ENCODE measurements at places on chromosomes 7 and 10.

- no peak for DNase-seq
Measured at GRCh38 chr10:75582102-75582501, 150.7 kb downstream of the LRMDA start.

- no peak for DNase-seq
Measured at GRCh38 chr7:25802473-25802872, 349.5 kb upstream of the NFE2L3 start.

DNA sequence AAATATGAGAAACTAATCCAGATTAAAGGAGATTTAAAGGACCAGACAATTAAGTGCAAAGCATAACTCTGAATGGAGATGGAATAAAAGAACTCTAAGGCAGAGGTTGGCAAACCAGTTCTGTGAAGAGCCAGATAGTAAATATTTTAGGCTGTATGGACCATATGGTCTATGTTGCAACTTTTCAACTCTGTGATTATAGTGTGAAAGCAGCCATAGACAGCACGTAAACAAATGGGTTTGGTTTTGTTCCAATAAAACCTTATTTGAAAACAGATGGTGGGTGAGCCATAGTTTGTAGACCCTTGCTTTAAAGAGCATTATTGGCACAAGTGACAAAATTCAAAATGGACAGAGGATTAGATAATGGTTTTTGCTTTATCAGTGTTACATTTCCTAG, 884.1 kb downstream of the CCSER2 start:
- DNase-seq: no peak

GRCh38 chr7:128860158-128861073, 2.2 kb upstream of the ATP6V1F start:
- no peak for DNase-seq

- DNase-seq: no peak
Measured at GRCh38 chr10:18659819-18660535, 746 bp downstream of the ARL5B start.

- no peak for DNase-seq
Measured at GRCh38 chr7:131166066-131166465, 161.6 kb upstream of the MKLN1 start.

DNA sequence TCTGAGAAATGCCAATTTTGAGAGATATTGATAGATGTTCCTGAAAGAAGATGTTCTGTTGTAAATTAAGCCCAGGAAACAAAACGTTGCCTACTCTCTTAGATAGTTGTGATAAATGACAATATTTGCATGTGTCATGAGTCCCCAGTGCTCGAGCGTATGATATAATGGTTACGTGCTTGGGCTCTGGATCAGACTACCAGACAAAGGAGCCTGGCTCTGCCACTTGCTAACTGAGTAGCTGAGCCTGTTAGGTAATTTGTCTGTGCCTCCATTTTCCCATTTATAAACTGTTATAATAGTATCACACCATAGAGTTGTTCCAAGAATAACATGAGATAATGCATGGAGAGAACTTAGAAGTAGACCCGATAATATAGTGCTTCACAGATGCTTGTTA, 1.8 kb downstream of the A1CF start:
- no peak for DNase-seq

GRCh38 chr7:117809958-117810357, 63.3 kb downstream of the CTTNBP2 start:
- DNase-seq: no peak

- no peak for DNase-seq
Measured at GRCh38 chr7:105369944-105370343, 18.8 kb downstream of the SRPK2 start.

GRCh38 chr7:92251181-92251580, 5.4 kb downstream of the ANKIB1 start:
- DNase-seq: no peak

GRCh38 chr10:33749067-33749735, 414.7 kb upstream of the NRP1 start:
- no peak for DNase-seq

GRCh38 chr7:140625908-140626868, 14.4 kb downstream of the DENND2A start:
- no peak for DNase-seq

- peak; percentile 30 for DNase-seq
Measured at GRCh38 chr7:26365077-26365900, 73.6 kb downstream of the SNX10 start.

GRCh38 chr7:39002755-39003154, 25.0 kb downstream of the POU6F2 start:
- DNase-seq: no peak

DNA sequence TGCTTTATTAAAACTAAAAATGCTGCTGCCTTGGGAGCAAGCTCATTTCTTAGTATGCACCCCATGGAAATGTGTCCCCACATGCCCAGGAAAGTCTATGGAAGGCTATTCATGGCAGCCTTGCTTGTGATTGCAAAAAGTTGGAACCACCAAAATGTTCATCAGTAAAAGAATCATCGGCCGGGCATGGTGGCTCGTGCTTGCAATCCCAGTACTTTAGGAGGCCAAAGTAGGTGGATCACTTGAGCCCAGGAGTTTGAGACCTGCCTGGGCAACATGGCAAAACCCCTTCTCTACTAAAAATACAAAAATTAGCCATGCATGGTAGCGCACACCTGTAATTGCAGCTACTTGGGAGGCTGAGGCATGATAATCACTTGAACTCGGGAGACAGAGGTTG, 79.8 kb downstream of the ARHGAP22 start:
- DNase-seq: no peak

- DNase-seq: no peak
Measured at GRCh38 chr7:50762337-50762736, 20.4 kb downstream of the GRB10 start.

- DNase-seq: no peak
Measured at GRCh38 chr7:124996778-124997177, 67.2 kb upstream of the POT1 start.

DNA sequence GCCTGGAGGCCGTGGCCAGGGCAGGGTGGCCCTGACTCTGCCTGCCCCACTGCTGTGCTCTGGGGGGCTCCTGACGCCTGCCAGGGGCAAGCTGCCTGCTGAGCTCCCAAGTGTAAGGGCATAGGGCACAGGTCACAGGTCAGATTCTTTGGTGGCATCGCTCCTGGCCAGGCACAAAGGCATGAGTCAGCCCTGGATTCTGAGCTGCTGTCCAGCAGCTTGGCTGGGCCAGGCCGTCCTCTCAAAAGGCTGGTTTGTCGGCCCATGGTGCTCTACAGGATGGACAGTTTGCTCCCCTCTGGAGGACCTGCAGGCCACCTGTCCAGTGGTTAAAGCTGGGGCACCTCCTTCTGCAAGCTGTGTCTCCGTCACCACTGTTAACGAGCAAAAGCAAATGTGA, 2.9 kb downstream of the ADGRA1 start:
- DNase-seq: no peak

DNA sequence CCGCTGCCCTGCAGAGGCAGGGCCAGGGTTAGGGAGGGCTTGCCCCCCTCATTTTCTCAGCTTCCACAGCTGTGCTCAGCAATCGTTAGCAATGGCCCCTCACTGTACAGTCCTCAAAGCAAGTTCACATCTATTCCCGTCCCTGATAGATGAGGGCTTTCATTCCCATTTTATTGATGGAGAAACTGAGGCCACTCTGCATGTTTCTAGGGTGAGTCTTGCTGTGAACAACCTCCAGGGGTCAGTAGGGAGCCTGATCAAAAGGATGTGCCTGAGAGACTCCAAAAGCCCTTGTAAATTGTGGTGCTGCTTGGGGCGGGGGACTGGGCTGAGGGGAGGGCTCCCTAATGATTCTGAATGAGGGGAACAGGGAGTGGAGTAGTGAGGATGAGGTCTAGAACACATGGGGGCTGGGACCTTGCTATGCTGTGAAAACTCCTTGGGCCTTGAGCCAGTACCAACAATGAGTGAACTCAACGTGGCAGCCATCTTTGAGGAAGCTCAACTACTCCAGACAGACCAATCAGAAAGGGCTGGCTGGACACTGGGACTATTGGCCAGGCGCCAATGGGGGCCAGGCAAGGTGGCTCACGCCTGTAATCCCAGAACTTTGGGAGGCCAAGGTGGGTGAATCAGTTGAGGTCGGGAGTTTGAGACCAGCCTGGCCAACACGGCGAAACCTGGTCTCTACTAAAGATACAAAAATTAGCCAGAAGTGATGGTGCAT, 6.7 kb upstream of the GRIFIN start:
- DNase-seq: no peak

GRCh38 chr7:4241791-4242190, 440.3 kb upstream of the FOXK1 start:
- no peak for DNase-seq
